Ovary (tissue), 10 donors: ENCODE measurements at places on chromosomes 6 and 20. TPM values are rescaled to one million over a fixed set of nuclear protein-coding genes. Genes with fewer than 3 reads are reported as not detected.

Gene LAMA2
- total RNA-seq: 145 TPM

Gene REM1
- 1.1 TPM for total RNA-seq

Gene ELOVL2
- total RNA-seq: 0.28 TPM

DNA sequence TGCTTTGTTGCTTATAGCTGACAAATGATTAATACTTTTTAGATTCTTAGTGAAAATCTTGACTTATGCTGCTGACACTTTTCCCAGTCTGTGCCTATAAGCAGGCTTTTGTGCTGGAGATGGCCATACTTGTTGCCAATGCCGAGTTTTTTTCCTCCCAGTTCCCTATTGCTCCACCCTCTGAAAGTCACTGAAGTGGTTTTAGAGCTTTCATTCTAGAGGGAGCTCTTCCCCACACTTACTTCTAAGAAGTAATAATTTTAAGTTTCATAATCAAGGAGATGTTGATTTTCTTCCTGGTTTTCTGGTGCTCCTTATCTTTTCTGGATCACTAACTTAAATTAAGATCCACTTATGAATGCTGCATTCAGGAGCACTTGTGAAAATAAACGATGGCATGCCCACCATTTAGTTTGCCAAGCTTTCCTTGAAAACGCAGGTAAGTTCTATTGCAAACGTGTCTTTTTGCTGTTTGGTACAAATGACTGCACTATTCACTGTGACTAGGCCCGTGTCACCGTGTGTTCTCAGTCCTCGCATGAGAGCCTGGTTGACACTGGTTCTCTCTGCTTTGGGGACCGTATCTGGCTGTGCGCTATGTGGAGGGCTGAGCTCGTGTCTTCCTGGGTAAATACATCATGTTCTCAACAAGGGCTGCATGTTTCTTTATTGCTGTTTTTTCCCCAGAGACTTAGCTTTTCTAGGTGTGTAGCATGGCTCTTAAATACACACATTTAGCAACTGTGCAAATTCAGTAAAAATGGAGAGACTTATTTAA, 50.2 kb downstream of the GFRA4 start:
- DNase-seq: no peak
- H3K27ac ChIP-seq: no peak overlapping the region
- H3K27me3 ChIP-seq: no peaks in the 10 kb centered on the region
- H3K36me3 ChIP-seq: no peaks in the 10 kb centered on the region
- no peak overlapping the region for H3K4me3 ChIP-seq

DNA sequence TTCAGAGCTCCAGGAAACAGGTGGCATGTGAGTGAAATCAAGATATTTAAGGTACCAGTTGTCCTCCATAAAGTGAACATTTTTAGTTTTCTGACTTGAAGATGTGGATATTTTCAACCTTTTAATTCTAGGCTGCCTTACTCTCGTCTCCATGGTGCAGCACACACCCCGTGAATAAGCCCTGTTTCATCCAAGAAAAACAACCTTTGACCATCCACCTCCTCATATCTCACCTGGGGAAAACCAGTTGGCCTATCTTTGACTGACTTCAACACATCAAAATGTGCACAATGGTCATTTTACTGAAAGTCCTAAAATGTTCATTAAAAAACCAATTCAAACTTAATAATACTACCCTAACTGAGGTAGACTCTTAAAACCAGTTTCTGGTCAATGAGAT, 73.8 kb upstream of the CD2AP start:
- H3K4me3 ChIP-seq: no peak overlapping the region
- no peaks in the 10 kb centered on the region for H3K4me1 ChIP-seq
- no peak for DNase-seq
- no peaks in the 10 kb centered on the region for H3K27me3 ChIP-seq

- no peaks in the 10 kb centered on the region for H3K4me1 ChIP-seq
- no peak overlapping the region for H3K4me3 ChIP-seq
- no peak overlapping the region for H3K27ac ChIP-seq
- no peaks in the 10 kb centered on the region for H3K27me3 ChIP-seq
- H3K36me3 ChIP-seq: no peaks in the 10 kb centered on the region
These were observed 179.2 kb downstream of the PHACTR1 start for GRCh38 chr6:12895721-12896120.

DNA sequence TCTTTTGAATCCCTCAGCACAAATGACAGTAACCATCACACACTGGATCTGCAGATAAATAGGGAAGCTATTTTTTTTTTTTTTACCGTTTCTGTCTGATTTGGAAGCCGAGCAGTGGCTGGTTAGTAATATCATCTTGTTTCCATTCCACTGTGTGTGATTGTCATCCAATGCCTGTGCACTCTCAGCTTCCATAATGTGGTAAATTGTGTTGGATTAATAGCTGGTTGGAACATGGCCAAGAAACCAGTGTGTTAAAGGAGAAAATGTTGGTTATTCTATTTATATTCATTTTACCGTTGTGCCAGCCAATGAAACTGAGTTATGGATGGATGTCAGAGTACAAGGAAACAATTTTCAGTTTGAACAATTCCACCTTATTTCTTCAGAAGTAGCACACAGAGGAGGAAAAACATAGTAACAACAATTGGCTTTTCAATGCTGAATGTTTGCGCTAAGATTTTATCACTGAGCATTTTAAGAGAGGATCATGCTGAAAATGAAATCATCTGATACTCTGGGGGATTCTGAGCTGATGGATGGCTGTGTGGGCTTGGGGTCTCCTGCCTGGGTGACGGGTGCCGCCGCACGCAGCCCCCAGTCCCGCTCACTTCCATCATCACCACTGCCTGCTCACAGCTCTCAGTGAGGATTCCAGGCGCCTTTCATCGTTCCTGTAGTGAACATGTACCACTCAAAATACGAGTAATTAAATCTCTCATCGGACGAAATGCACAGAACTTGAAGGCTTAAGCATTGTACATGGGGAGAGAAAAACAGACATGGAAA, 40.7 kb upstream of the EXOC2 start:
- H3K36me3 ChIP-seq: no peaks in the 10 kb centered on the region
- no peaks in the 10 kb centered on the region for H3K27me3 ChIP-seq
- no peak overlapping the region for H3K27ac ChIP-seq
- H3K4me1 ChIP-seq: no peaks in the 10 kb centered on the region
